ENCODE measurements at places on chromosomes 13 and 19. TPM values are rescaled to one million over a fixed set of nuclear protein-coding genes. Genes with fewer than 3 reads are reported as not detected.

DNA sequence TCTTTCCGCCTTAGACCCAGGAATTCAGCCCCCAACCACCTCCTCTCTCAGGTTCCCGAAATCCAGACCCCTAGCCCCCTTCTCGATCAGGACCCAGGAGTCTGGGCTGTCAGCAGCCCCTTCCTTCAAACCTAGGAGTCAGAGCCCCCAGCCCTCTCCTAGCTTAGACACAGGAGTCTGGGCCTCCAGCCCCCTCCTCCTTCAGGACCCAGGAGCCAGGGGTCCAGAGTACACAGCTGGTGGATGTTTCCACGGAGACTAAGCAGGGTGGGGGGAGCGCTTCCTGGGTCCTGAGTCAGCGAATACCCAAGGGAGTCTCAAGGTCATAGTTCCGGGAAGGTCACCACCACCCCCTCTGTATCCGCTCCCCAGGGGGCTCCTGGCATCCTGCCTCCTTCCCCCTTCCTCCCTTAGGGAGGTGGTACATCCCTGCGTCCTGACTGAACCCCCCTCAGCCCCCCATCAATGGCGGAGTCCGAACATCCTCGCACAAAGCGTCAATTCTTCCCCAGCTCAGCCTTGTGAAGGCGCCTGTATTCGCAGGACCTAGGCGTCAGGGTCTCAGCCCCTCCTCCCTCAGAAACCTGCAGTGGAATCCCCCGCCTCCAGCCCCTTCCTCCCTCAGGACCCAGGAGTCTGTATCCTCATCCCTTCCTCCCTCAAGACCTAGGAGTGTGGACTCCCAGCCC lies 4.6 kb downstream of the CADM4 start:
- peak; percentile 48 for DNase-seq

GRCh38 chr13:63112799-63113395 lies 1697.2 kb upstream of the PCDH20 start:
- no peak for DNase-seq

GRCh38 chr13:97283888-97284287 lies 61.8 kb downstream of the MBNL2 start:
- no peak for DNase-seq

- DNase-seq, result no peak
Measured at GRCh38 chr19:5339198-5339949, 1.2 kb downstream of the PTPRS start.

- DNase-seq, result peak; percentile 74
Measured at GRCh38 chr13:66835040-66835628, 395.0 kb downstream of the PCDH9 start.

DNA sequence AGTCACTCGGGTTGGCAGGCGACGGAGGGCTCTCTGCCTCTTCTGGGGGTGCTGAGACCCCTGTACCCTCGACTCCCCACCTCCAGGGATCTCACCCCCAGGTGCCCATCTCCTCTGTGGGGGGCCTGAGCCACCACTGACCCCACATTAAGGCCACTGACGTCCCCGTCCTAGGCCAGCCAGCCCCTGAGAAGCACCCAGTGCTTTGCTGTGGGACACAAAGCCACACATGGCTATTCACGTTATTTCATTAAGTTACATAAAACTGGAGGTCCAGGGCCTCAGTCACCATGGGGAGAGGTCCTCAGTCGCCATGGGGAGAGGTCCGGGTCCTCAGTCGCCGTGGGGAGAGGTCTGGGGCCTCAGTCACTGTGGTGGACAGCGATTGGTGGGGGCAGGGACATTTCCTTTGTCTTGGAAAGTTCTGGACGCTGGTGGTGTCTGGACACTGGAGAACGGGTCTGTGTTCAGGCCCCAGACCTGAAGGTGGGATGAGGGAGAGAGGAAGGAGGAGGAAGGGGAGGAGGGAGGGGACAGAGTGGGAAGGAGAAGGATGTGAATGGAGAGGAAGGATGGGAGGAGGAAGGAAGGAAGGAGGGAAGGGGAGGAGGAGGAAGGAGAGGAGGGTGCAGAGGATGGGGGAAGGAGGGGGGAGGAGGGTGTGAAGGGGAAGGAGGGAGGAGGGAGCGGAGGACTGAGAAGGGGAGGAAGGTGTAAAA lies 3.9 kb upstream of the EFNA2 start:
- no peak for DNase-seq

- no peak for DNase-seq
Measured at GRCh38 chr13:106649495-106649894, 81.6 kb upstream of the ARGLU1 start.

- peak; percentile 21 for DNase-seq
Measured at GRCh38 chr13:97539651-97540610, 106.0 kb downstream of the RAP2A start.

GRCh38 chr13:113881614-113882266 lies 17.9 kb upstream of the GAS6 start:
- DNase-seq, result peak; percentile 35

- no peak for DNase-seq
Measured at GRCh38 chr13:73729046-73729445, 405.2 kb downstream of the KLF12 start.

- no peak for DNase-seq
Measured at GRCh38 chr19:13020002-13020414, 24.7 kb downstream of the NFIX start.

GRCh38 chr19:17948514-17948900 lies 15.7 kb downstream of the CCDC124 start:
- no peak for DNase-seq

DNA sequence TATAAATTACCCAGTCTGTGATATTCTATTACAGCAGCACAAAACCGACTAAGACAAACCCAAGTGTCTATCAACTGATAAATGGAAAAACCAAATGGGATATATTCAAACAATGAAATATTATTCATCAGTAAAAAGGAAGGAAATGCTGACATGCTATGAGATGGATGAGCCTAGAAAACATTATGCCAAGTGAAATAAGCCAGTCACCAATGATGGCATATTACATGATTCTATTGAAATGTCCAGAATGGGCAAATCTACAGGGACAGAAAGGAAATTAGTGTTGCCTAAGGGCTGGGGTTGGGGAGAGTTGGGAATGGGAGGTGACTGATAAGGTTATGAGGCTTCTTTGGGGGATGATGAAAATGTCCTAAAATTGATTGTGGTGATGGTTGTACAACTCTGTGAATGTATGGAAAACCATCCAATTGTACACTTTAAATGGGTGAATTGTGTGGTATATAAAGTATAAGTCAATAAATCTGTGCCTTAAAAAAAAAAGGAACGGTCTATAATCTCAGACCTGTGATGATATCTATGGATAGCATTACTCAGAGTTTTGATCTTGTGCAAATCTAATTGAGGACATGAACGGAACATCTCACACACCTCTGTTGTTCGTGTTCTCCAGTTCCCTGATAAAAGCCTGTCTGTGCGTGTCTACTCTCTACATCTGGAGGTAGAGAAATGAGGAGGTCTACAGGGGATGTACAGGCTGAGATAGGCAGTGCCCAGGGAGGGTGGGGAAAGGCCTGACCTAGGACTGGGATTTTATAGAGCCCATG lies 49.0 kb downstream of the TNFRSF19 start:
- DNase-seq, result no peak

DNA sequence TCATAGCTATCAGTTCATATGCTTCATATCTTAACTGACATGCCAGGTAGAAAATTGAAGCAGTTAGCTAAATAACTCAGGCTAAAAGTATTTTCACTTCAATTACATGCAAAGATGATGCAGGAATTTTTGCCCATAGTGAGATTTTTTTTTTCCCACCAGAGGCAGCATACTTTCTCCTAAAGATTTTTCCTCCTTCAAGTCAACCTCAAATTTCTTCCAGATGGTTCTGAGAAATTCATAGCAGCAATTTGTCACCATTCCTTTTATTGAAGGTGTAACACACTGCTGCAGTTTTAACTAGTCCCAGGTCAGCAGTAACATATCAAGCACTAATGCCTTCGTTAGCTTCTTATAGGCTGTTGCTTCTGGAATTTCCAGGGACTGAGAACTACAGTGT lies 141.9 kb downstream of the SUCLA2 start:
- peak; percentile 5 for DNase-seq

DNA sequence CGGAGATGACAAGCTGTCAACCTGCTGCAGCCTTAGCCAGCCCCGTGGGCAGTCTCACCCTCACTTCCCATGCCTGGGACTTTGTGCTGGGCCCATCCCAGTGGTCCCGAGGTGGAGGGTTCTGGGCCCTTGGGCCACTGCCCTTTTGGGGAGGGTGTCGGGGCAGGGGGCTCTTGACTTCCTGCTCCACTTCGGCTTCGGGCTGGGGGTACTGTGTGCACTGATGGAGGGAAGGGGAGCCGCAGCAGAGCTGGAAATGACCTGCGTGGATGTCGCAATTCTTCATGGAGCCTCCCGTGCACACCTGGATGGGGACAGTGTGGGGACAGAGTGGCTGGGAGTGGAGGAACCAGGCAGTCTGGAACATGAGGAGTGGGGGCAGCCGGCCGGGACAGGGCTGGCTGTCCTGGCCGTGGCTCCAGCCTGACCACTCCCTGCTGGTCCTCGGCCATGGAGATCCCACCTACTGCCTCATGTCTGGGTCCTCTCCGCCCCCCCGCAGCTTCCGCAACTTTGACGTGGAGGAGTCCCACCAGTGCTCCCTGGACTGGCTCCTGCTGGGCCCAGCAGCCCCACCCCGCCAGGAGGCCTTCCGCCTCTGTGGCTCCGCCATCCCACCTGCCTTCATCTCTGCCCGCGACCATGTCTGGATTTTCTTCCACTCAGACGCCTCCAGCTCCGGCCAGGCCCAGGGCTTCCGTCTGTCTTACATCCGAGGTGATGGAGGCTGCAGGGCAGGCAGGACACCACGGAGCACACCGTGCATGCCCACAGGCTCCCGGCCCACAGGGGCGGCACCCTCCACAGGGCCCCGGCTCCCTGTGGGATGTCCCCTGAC lies 10.2 kb downstream of the LRP3 start:
- no peak for DNase-seq

GNA15 gene
- polyA plus RNA-seq, result 1.6 TPM

POSTN gene
- 3,007 TPM for polyA plus RNA-seq

ZNF823 gene
- polyA plus RNA-seq, result 5.3 TPM

PLIN4 gene
- 9.4 TPM for polyA plus RNA-seq

NXNL1 gene
- not detected for polyA plus RNA-seq

MISP3 gene
- 0.36 TPM for polyA plus RNA-seq

LENG1 gene
- 8.0 TPM for polyA plus RNA-seq

C13orf42 gene
- 0.10 TPM for polyA plus RNA-seq

ZNF540 gene
- 2.8 TPM for polyA plus RNA-seq

LILRB5 gene
- polyA plus RNA-seq, result 9.0 TPM

All from muscle of back (tissue), 13 donors.